ENCODE measurements at places on chromosomes 5 and 9.

DNA sequence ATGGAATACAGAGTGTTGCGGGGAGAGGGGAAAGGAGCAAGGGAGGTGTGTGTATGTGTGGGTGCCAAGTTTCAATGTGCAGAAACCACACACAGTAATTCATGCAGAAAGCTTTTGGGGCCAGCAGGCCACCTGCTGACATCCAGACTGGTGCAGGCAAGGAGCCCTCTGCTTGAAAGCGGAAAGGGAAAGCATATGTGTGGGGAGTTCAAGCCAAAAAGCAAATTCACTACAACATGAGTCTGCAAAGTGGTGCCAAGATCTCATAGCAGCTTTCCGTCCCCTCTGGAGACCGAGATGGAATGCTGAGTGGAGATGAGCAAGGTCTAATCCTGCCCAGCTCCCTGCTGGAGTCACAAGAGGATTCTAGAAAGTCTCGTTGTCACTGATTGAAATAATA is 159.7 kb upstream of the VLDLR start:
- no peak for DNase-seq

DNA sequence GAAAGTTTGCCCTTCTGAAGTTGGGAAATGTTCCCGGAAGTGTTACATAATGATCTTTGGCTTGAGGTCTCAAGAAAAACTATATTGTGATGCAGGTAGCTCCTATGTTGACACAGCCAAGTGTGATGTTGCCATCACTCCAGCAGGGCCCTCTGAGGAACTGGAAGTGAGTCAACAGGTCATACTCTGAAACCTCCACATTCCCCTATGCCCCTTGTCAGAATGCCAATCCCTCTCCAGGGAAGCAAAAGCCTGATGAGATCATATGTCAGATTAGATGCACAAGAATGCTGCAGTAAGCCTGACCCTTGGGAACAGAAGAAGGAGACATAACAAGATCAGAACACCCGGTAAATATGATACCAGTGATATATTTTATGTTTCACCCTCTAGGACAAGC is 66.8 kb upstream of the ITGA2 start:
- no peak for DNase-seq

GRCh38 chr9:97299809-97300414 is 7.5 kb upstream of the CCDC180 start:
- DNase-seq: no peak

GRCh38 chr5:67100301-67100700 is 96.3 kb downstream of the CD180 start:
- no peak for DNase-seq

DNA sequence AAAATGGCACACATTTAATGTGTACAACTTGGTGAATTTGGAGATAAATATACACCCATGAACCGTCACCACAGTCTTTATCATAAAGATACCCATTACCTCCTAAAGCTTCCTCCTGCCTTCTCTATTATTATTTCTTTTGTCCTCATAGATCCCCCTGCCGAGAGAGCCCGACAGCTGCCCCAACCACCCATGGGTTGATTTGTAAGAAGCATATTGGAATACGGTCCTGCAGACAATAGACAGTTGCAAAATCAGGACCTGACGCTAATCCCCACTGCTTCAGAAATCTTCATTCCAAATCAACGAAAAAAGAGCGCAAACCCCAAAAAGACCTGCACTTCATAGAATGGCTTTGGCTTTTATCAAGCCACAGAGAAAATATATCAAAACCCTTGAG is 697.5 kb downstream of the SEMA5A start:
- DNase-seq: no peak

- DNase-seq: no peak
Measured at GRCh38 chr5:32522429-32523143, 62.8 kb upstream of the SUB1 start.

DNA sequence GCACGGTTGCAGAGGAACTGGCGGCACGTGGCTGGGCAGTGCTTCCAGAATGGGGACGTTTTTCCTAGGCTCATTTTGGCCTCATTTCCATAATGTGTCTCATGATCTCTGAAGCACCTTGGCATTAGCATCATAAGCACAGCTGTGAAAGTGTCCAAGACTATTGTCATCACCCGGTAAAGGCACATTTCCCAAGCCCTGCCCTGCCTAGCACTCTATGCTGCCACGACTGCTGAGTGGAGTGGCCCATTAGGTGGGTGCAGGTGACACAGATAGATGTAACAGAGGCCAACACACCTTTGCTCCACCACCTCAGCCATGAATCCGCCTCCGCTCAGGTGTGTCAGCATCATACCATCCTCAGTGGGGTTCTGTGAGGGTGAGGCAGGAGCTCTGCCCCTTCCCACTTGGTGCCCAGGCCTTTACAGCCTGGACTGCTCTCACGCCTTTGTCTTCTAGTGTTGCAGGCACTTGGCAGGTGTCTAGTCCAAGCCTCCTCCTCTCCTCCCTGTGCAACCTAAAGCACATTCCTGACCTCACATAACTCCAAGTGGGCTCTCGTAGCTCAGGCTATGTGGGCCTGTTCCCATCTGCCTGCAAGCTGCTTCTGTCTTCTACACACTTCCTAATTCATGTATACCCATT is 213.0 kb downstream of the FSTL4 start:
- DNase-seq: no peak
